Left ventricle myocardium superior (tissue), 1 donor: ENCODE measurements at places on chromosomes 4 and X. TPM values are rescaled to one million over a fixed set of nuclear protein-coding genes. Genes with fewer than 3 reads are reported as not detected.

The PLAC8 gene
- 1.1 TPM for total RNA-seq

The SPINK2 gene
- 0.74 TPM for total RNA-seq

The NEIL3 gene
- 0.10 TPM for total RNA-seq

- peak; percentile 64 for DNase-seq
These were observed 84.5 kb upstream of the WWC2 start for GRCh38 chr4:183014361-183015084.

GRCh38 chr4:2803624-2804448 is 11.0 kb downstream of the SH3BP2 start:
- DNase-seq: peak; percentile 46

- DNase-seq: no peak
These were observed 506.9 kb upstream of the FAM47C start for GRCh38 chrX:36501169-36501702.

DNA sequence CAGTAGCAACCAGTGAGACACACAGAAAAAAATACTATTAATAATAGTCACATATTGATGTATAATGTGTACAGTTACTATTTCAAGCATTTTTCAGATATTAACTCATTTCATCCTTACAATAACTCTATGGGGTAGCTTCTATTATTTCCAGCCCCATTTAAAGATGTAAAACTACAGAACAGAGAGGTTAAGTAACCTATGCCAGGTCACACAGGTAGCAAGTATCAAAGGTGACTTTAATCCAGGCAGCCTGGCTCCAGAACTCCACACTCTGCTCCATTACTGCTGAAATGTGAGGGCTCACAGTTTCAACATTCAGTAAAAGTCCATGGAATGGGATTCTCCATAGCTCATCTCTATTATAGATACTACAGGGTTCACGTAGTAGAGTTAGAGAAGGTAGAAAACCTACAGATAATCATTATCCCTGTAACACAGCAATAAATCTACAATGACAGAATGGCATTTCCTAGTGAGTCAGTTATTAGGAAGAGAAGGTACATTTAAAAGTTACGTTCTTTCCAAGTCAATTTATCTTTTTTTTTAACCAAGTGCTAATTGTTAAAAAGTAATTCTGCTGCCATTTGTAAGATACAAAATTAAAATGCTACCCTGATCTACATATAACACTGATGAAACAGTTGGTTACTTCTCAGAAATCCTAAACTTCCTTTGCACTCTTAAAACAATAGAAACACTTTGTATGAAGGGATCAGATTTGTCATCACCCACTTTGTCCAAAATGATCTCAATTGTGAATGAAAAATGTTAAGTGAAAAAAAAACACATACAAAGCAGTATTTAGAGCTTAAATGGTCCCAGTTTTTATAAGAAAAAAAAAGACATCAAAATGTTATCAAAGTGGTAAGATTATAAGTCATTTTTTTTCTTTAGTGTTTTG is 18.7 kb downstream of the RELL1 start:
- no peak for DNase-seq

- DNase-seq: no peak
These were observed 377 bp downstream of the CHRNA9 start for GRCh38 chr4:40335525-40335894.

DNA sequence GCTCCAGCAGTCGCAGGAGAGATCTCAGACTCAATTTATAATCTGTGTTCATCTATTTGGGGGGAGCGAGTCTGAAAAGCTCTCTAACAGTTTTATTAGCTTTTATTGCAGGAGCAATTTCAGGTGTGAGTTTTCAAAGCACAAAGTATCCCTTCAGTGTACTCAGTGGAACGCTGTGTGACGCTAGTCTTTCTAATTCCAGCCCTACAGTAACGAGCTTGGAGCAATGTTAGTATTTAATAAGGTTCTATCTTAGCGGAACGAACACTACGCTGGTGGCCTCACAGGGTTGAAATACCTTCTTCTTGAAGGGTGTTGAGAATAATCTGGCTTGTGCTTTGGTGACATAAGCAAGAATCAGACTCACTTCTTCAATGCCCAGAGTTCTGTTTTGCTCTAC is 8.4 kb downstream of the HS3ST1 start:
- DNase-seq: no peak

DNA sequence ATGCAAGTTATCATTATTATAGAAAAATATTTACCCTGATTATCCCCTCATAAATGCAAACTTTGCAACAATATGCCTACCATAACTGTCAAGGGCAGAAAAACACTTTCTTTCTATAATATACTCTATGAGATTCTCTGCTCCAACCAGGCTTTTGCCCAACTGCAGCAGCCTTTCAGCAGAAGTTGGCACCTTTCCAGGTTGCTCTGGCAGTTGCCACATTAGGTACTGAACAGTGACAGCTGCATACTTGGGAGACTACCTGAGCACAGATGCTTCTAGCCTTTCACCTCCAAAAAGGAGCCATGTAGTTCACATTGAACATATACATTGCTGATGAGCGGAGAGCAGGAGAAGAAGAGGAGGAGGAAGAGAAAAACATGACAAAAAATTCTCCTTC is 69.5 kb upstream of the BRWD3 start:
- DNase-seq: no peak

DNA sequence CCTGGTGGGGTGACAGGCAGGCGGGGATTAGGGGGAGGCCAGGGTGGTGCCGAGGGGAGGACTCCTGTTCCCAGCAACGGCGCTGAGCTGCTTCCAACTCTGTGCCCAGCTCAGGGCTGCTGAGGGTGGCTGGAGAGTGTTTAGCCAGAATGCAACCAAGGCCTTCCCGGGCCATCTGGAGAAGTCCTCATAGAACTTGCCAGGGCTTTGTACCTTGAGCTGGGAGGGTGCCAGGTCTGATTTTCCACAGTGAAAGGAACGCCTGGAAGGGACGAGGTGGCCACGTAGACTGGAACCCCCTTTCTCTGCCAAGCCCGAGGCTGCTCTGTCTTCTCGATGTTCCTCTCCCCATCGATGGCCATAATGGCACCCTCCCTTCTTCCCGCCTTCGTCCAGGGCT is 57.0 kb upstream of the GPR78 start:
- DNase-seq: no peak

GRCh38 chrX:14913241-14913640 is 40.0 kb downstream of the MOSPD2 start:
- no peak for DNase-seq
